ENCODE measurements at places on chromosomes 7 and 10. TPM values are rescaled to one million over a fixed set of nuclear protein-coding genes. Genes with fewer than 3 reads are reported as not detected.

GRCh38 chr7:132419542-132419941, 156.7 kb downstream of the PLXNA4 start:
- no peak for DNase-seq

- no peak for DNase-seq
These were observed 48.4 kb downstream of the MDFIC start for GRCh38 chr7:114970308-114970707.

DNA sequence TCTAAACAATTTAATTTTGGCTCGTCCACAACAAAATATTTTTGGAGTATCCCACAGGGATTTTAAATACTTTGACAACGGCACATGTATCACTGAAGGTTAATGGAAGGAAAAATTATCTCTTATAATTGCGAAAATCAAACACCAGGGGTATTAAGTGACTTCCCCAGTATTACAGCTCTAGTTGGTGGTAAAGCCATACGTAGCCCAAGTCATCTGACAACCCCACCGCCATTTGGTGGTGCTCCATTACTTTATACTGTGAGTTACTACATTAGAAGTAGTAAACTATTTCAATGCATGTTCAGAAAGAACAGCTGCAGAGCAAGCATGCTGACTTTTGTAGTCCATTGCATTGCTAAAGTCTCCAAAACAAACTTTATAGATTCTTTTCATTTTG, 179.7 kb downstream of the HGF start:
- DNase-seq, result no peak

DNA sequence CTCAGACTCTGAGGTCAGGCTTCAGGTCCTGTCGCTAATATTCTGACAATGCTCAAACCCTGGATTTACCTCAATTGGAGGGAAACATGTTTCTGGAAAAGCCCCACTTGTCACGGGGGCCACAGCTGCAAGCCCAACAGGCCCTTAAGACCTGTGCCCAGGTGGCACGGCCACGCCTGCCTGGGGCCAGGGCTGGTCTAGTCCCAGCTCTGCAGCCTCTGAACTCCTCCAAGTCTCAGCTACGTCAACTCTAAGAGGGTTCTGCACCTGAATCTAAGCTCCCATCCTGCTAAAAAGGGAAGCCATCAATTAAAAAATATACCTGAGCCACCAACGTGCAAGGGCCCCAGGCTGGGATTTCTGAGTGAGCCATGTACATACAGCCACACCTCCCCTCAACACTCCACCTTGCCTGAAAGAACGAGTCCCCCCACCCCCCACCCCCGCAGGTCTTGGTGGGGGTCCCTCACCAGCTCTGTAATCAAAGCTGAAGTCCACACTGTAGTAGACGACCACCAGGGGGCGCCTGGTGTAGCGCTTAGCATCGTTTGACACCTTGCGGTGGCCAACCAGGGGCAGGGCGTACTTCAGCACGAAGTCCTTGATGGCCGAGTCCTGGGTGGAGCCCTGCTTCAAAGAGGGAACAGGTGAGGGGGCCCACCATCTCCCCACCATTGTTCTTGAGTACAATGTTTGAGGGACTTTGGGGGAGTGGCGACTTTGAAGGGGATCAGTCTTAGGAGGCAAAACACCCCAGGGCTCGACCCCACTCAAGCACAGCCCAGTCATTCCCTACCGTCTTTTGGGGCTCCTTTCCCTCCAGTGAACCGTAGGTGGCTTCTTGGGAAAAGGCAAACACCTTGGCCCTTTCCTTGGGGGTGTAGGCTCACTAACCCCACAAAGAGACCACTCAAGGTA, 22.6 kb downstream of the PDIA4 start:
- DNase-seq, result peak; percentile 94

DNA sequence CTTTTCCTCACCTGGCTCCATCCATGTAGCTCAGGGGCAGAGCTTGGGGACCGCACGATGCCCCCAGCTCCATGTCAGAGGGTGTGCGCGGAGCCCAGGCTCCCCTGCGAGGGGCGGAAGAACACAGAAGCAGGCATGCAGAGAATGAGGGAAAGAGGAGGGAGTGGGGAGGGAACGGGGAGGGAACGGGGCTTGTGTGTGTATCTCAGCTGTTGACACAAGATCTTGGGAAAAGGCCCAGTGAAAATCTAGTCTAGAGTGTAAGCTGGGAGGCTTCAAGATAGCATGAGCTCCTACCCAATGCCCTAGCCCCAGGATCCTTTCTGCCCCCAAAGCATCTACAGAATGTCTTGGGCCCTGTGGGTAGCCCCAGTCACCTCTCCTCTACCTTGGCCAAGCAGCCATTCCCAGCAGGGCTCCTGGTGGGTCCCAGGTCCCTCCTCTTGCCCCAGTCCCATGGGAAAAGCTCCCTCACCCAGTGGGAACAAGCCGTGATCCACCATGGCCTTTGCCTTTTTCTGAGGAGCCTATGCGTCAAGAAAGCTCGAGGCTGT, 25.1 kb upstream of the NDST2 start:
- no peak for DNase-seq

GRCh38 chr10:94361171-94361794, 1.5 kb downstream of the NOC3L start:
- no peak for DNase-seq

- DNase-seq, result no peak
These were observed 172.0 kb downstream of the DGKI start for GRCh38 chr7:137674551-137675409.

The NOS3 gene
- 15.5 TPM for total RNA-seq

The PNLIPRP2 gene
- not detected for total RNA-seq
